ENCODE measurements at places on chromosomes 7 and 10.

DNA sequence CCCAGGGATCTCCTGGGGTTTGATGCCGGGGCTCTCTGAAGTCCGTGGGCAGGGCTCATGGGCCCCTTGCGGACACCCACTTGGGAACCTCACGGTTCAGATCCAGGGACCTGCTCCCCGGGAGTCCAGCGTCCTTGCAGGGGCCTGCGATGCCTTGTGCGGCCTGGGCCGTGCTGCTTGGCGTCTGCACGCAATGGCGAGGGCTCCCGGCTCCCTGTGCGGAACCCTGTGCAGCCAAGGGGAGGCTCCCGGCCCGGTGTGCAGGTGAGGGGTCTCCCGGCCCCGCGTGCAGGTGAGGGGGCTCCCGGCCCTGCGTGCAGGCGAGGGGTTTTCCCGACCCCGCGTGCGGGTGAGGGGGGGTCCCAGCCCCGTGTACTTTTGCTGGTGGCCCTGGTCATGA, 146.7 kb downstream of the DNAJB6 start:
- no peak for DNase-seq

- DNase-seq: no peak
These were observed 502.3 kb downstream of the TCERG1L start for GRCh38 chr10:130809181-130809580.

DNA sequence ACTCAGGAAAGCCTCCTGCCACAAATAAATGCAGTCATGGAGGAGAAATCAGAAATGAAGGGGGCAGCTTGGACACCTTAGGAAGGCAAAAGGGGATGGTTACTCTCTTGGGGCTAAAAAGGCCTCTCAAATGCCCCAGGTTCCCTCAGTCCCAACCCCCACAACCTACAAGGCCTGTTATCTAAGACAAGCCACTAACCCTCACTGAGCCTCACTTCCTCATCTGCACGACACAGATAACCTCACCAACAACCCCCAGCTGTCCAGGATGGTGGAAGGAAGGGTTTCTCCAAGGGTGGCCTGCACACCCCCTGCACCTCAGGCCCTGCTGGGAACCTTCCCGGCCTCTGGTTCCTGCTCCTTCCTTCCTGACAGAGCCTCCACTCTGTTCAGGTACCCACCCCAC, 29.2 kb downstream of the SORBS1 start:
- DNase-seq: no peak

- DNase-seq: no peak
These were observed 107.3 kb upstream of the NANOS1 start for GRCh38 chr10:118922226-118922625.

GRCh38 chr10:9149134-9149533, 1094.6 kb downstream of the GATA3 start:
- DNase-seq: peak; percentile 14
